Activated naive CD4-positive, alpha-beta T cell treated with Interleukin-2 at 50 U/mL for 16 hours (primary cell): ENCODE measurements at places on chromosomes 4 and X.

GRCh38 chrX:78313526-78313925 lies 13.9 kb downstream of the CYSLTR1 start:
- DNase-seq: no peak

- no peak for DNase-seq
These were observed 241.4 kb upstream of the PGRMC2 start for GRCh38 chr4:128528793-128529553.

- no peak for DNase-seq
These were observed 21.4 kb upstream of the SEL1L3 start for GRCh38 chr4:25884031-25884782.

- no peak for DNase-seq
These were observed 326.9 kb downstream of the EPHA5 start for GRCh38 chr4:65343342-65343741.

GRCh38 chr4:174713821-174714220 lies 115.2 kb downstream of the GLRA3 start:
- no peak for DNase-seq

- DNase-seq: no peak
These were observed 32.3 kb downstream of the BBS12 start for GRCh38 chr4:122764821-122765215.

DNA sequence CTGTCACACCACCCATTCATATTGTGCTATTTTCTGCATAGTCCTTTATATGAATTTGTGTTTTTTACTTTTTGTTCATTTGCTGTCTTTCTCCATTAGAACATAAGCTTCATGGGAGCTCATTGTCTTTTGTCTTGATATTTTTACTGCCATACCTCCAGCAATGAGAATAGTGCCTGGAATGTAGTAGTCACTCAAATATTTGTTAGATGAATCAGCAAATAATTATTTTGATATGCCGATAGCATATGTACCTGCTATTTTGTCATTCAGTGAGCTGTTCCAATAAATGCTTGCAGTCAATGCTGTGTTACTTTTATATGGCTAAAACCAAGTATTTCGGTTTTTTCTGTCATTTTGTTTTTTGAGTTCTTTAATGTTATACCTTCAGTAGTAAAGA lies 43.5 kb upstream of the SLC25A31 start:
- no peak for DNase-seq

DNA sequence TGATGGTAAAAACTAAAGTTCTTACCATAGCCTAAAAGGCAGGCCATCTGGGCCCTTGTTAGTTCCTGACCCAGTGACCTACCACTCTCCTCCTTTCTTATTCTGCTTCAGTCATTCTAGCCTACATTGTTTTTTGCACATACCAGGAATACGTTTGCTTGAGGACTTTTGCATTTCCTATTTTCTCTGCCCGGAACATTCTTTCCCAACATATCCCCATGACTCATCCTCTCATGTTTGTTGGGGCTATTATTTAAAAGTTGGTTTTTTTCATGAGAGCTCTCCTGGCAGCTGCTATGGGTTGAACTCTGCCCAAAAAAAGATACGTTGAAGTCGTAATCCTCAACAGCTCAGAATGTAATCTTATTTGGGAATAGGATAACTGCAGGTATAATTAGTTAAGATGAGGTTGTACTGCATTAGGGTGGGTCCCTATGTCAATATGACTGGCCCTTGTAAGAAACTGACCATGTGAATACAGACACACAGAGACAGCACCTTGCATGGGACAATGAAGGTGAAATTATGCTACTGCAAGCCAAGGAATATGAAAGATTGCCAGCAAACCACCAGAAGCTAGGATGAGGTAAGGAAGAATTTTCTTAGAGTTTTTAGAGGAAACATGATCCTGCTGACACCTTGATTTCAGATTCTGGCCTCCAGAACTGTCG lies 138.3 kb upstream of the PDHA2 start:
- DNase-seq: no peak

DNA sequence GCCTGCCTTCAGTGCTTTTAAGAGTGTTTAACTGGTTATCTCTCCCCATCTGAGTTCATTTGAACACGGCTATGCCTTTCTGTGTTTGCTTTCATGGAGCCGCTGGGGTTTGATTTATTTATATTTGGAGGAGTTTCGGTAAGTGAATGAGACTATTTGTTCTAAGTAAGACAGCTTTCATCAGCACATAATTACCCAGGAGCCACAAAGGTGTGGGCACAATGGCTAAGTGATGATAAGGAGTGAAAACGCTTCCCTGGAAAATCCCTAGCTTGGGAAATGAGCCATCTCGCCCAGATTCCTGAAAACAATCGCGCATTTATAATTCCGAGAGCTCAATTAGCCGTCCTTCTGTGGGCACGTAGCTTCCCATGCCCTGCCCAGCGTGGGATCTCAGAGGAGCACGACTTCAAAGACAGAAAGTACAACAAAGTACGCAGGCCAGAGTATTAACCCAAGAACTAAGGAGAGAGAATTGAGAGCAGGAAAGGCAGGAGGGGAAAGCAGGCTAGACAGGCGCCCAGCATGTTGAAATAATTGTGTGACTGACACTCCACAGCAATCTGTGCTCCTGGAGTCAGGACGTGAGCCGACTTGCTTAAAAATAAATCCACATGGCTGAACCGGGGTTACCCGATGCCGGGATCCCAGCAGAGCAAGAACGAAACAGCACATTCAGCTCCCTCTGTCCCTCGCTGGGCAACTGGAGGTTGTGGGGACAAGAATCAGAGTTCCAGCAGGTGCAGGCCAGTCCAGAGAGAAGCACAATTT lies 99.0 kb downstream of the DHRSX start:
- no peak for DNase-seq

DNA sequence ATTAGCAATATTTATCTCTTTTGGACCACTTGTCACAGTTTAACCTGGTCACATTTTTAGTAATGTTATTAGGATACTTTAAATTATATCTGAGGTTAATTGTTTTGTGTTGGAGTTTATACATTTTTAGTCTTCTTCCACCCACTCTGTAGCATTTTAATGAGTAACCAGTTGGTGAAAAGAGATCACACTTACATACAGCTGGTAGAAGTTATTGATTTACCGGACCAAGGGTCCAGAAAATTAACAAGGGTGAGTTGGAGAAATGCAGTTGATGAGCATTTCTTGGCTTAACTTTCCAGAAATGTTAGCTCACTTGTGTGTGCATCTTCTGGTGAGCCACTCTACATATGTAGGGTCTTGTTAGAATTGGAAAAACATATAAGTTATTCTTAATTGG lies 219.6 kb downstream of the GRXCR1 start:
- no peak for DNase-seq

DNA sequence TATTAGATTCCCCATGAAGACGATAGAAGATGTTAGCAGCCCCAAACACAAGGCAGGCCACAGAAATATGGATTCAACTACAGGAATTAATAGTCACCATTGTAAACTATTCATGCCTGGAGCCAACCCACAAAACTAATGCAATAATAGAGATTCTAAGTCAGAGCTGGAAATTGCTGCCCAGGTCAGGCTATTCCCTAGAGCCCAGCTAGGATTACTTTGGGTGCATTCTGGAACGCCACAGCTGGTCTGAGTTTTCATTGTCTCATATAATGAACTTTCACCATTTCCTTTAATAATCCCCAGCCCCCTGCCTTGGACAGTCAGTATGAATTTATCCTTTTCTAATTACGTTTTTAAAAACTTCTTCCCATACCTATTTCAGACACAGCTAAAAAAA lies 252.6 kb downstream of the PAPSS1 start:
- no peak for DNase-seq

DNA sequence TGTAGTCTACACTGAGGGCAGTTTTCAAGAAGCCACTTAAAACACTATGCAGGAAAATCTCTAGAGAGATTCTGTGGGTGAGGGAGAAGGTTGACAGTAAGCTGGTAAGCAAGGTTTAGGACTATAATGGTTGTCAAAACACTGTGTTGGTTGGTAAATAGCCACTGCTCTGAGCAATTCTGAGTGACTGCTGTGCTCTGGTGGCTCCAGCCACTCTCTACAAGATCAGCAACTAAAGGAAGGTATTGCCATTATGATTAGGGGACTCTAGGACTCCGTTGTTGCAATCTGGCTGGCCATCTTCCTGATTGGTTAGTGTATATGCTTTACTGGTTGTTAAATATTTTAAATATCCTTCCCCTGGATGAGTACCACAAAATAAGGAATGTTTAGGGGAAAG lies 5.5 kb upstream of the FAM47E start:
- DNase-seq: no peak

- DNase-seq: no peak
These were observed 400.9 kb upstream of the FGF13 start for GRCh38 chrX:139112432-139112831.

GRCh38 chr4:79466621-79467020 lies 58.6 kb upstream of the GK2 start:
- DNase-seq: no peak

DNA sequence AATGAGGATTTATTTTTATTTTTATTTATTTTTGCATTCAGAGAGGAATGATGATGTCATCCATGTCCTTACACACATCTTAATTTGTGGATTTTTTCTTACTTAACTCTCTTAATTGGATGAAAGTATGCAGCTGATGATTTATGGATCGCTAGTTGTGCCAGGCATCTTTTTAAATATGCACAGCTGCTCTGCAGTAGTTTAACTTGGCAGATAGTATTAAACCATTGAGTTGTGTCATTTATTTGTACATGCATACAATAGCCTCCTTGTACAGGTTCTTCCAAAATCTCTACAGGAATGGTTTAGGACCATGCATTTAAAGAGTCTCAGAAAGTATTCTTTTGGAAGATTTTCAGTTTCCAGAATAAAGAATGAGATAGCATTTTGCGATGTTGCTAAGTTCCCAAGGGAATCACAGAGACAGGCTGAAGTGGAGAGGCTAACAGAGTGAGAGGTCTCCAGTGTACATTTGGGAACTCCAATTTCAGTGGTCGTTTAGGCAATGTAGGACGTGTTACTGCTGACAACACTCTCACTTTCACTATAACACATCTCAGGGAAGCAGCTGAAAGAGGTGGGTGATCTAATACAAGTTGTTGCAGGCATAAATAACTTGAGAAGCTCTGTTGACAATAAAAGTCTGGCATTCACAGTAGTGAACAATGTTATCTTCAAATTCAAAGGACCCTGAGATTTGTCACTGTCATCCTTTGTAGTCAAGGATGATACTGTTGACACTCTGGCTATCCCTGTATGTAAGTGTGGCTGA lies 49.9 kb upstream of the SCRG1 start:
- no peak for DNase-seq

DNA sequence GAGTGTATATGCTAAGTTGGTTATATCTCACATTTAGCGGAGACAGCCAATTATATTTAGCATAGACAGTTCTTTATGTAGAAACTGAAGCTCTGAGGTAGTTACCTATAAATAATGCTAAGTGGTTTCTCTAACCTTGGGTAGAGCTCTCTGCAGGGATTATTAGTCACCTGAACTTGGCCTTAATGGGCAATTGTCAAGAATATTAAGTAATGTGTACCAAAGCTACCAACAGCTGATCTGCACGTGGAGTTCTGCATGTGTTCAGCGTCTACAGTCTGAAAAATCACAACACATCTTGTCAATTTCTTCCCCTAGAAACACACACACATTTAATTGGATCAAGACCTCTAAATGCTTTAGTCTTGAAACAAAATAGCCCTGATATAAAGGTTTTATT lies 740.6 kb upstream of the FAM241A start:
- DNase-seq: no peak

DNA sequence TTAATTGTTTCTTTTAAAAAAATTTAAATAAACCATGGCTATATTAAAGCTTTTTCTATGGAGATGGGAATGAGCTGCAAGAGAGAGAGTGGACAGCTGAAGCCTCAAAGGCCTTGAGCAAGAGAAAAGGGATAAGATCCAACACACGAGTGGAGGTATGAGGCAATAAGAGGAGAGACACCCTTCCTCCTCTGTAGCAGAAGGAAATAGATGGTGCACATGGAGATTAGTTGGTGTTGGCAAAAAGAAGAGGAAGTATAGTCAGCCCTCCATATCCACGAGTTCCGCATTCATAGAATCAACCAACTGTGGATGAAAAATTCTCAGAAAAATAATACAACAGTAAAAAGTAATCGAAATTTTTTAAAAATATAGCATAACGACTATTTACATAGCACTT lies 3.2 kb downstream of the CXorf38 start:
- no peak for DNase-seq

GRCh38 chr4:101348367-101348827 lies 1.1 kb upstream of the PPP3CA start:
- no peak for DNase-seq

DNA sequence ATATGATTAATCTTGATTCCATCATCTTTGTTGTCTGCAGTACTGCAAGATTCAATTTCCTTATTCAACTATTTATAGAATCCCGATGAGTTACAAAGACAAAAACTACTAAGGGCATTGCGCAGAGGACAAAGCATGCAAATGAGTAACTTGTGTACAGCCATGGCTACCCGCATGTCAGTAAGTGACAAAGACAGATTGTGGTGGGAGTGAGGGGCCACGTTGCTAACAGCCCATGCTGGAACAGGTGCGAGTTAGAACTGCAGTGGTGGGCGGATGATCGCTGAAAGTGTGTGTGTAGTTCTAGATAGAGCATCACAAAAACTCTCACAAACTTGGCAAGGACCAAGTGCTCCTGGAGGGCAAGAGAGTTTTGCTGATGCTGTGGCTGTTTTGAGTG lies 49.5 kb downstream of the ACOX3 start:
- DNase-seq: no peak

- no peak for DNase-seq
These were observed 88.3 kb downstream of the AMELX start for GRCh38 chrX:11381464-11381863.

- no peak for DNase-seq
These were observed 674.3 kb downstream of the IQCM start for GRCh38 chr4:149141391-149141790.

DNA sequence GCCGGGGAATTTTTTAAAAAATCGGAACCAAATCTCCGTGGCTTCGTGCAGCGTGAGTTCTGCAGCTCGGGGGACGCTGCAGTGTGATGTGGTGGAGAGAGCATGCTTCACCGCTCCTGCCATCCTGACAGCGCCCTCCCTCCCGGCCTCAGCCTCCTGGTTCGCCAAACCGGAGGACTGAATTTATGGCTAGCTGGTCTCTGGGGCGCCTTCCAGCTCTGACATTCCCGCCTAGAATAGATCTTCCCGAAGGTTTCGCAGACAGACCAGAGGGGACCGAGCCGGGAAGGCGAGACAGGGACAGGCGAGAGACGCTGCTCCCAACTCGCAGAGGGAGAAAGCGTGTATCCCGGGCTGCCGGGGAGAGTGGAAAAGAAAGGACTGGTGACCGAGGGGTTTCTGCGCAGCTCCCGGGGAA lies 25.9 kb downstream of the HOPX start:
- DNase-seq: no peak

DNA sequence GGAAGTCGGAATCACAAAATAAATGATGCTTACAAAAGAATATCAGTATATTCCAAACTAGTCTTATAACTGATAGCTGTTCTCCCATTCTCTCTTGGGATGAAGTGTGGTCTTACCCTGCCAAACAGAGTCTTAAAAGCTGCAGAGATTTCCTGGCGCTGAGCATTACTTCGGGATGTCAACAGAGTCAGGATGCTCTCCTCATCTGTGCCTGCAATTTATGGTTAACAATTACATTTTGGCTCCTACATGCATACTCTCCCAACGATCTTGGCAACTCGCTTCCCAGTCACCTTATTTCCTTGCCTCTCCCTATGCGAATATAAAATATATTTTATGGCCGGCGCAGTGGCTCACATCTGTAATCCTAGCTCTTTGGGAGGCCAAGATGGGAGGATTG lies 12.2 kb downstream of the ANXA5 start:
- DNase-seq: no peak
